ENCODE measurements at places on chromosomes 5 and 9.

DNA sequence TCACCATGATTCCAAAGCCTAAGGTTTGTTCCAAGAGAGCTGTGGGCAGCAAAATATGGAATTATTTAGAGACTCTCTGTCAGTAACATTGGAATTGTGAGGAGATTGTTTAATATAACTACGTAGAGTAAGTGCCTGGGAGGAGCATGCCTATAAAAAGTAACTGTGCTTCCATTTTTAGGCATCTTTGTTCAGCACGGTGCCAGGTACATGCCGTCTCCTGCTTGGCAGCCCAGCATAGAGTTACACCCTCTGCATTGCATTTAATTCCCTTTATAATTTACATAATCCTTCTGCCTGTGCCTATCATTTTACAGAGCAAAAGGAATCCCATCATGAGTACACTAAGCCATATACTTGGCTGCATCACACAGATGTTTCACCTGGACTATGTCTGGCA lies 32.1 kb upstream of the ALDH1A1 start:
- DNase-seq, result no peak

DNA sequence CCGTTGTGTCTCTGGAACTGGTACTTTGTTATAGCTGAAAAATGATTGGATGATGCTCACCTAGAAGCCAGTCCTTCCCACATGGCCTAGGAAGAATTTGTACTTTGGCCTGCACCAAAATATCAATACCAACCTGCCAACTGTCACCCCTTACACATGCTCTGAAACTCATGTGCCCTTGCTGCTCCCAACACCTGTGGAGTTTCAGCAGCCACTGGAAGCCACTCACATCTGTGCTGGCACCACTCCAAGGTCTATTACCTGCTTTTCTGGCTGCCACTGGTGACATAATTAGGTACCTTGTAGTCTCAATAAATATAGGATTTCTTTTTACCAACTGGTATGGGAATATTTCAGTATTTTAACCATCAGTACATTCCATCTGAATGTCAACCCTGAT lies 363.6 kb downstream of the SH3GL2 start:
- DNase-seq, result no peak

DNA sequence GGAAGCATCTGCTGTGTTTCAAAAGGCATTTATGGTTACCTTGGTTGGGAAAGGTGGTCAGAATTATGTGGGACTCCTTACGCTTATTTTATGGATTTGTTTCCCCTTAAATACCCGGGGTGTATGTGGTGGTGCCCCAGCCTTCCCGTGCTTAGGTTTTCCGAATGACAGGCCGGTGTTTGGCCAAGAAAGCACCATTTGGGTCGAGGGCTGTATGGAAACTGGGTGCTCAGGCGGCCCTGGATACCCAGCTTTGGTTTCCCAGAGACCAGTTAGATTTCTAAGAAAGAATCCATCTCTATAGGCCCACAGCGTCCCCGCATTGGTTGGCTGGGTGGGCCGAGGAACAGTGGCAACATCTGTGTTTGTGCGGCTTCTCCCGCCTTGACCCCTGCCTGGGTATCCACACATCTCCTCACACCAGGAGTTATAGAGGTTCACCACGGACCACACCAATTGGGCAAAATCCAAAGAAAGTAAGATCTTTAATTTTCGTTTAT lies 868 bp downstream of the ARHGEF28 start:
- no peak for DNase-seq

- DNase-seq, result no peak
These were observed 47.9 kb upstream of the TBC1D9B start for GRCh38 chr5:179955630-179956029.

DNA sequence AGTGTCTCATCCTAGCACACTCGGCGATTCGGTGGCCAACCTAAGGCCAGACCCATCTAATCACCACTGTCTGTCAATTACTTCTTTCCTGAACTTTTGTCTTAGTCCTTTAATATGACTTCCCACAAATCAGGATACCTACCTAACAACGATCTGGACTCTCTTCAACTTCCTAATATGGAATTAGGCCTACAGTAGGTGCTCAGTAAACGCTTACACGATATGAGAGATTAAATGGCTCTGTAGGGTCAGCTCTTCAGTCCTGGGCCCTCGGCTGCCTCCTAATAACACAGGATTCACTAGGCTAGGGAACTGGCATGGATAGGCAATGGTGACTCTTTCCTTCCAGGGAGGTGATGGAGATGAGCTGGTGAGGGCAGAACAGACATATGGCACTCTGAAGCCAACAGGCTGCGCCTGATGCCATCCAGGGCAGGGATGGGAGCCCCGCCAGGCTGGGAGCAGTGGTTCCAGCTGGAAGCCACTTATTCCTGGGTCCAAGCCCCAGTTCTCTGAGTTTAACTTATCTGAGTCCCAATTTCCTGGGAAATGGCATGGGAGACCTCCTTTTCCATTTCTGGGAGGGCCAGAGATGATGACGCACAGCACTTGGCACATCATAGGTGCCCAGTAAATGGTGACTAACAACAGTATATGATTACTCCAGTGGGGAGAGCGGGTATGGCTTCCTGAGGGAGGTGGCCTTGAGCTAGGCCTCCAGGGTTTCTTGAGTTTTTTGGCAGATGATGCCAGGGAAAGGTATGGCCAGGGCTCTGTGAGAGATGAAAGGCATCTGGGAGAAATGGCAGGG lies 7.3 kb downstream of the PDGFRB start:
- DNase-seq, result no peak

GRCh38 chr9:128274245-128274644 lies 1.6 kb downstream of the GOLGA2 start:
- DNase-seq, result no peak

- DNase-seq, result no peak
These were observed 228.1 kb upstream of the NR4A3 start for GRCh38 chr9:99593610-99594009.

- no peak for DNase-seq
These were observed 181.3 kb upstream of the ZNF608 start for GRCh38 chr5:124927735-124928134.

- DNase-seq, result no peak
These were observed 249.5 kb upstream of the PTGER4 start for GRCh38 chr5:40430101-40430710.

DNA sequence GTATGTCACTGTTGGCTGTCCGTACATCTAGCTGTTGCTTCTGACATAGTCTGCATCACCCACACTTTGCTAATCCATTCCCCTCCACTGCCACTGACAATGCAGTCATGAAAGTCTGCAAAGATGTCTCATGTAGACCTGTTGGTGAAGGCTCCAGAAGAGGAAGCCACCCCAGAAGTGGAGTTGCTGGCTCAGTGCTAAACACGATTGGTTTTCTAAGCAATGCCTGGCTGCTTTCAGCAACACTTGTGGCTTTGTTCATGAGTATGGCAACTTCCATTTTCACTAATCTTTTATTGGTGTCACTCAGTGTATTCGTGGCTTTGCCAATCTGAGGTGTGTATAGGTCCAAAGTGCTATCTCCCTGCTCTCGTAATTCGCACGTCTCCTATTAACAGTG lies 288.1 kb downstream of the GADD45G start:
- no peak for DNase-seq

- DNase-seq, result no peak
These were observed 3.1 kb downstream of the QRFP start for GRCh38 chr9:130893341-130894101.

- no peak for DNase-seq
These were observed 23.2 kb upstream of the MINAR2 start for GRCh38 chr5:129724647-129725046.

GRCh38 chr9:70413464-70413798 lies 1.0 kb downstream of the KLF9 start:
- DNase-seq, result no peak

GRCh38 chr5:10652606-10653005 lies 88.7 kb downstream of the ANKRD33B start:
- DNase-seq, result no peak

DNA sequence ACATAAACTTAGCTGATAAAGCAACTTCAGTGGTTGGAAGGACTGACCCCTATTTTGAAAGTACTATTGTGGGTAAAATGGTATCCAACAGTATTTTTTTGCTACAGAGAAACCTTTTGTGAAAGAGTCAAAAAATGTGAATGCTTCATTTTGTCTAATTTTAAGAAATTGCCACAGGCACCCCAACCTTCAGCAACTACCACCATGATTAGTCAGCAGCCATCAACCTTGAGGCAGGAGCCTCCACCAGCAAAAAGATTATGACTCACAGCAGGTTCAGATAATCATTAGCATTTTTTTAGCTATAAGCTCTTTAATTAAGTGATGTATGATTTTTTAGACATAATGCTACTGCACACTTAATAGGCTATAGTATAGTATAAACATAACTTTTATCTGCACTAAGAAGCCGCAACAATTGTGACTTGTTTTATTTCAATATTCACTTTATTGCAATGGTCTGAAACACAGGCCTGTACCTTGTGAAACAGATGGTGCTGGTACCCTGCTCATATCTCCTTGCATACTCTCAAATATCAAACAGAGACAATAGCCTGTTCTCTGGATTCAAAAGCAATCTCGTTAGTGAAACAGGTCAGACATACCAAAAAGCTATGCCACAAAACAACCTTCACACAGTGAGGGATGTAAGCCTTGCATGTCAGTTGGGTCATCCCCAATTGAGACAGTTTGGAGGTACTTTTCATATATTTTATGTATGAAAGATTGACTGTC lies 261.2 kb upstream of the FAM174A start:
- DNase-seq, result no peak

DNA sequence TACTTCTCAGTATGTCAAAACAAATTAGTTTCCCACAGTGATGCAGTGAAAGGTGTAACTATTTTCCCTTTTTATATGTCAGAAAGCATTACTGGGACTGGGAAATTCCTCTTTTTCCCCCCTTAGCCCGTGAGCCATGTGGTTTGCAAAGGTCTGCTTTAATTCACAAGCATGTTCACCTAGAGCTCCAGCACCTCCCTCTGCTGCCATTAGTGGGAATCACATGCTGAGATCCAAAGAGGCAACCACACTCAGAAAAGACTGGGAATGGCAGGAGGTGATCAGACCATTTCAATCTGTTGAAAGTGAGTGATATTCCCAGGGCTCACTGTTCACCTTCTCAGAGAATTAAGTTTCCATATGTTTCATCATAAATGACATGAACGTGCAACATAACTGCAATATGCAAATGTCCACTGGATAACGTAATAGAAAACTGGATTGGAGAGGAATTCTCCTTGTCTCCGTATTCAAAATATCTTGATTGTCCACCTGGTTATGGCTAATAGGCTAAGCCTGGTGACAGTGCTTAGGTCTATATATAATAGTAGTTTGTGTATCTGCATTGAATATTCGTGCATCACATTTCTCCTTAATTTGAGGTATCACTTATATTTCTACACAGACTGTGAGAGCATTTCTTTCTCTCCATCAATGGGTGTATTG lies 703.5 kb upstream of the WWC1 start:
- no peak for DNase-seq

- no peak for DNase-seq
These were observed 193.8 kb upstream of the ACTBL2 start for GRCh38 chr5:57676222-57677098.

- no peak for DNase-seq
These were observed 2.9 kb upstream of the ARSI start for GRCh38 chr5:150305557-150305956.

- DNase-seq, result no peak
These were observed 175.6 kb downstream of the MACROH2A1 start for GRCh38 chr5:135223404-135223803.

Measured in stimulated activated CD4-positive, alpha-beta T cell treated with anti-CD3 and anti-CD28 coated beads, Interleukin-1b, Interleukin-23, amount 100 ng/mL, for 48 hours (primary cell).